Pancreas (tissue), 10 donors: ENCODE measurements at places on chromosomes 1 and 21. TPM values are rescaled to one million over a fixed set of nuclear protein-coding genes. Genes with fewer than 3 reads are reported as not detected.

The TACSTD2 gene
- total RNA-seq = 55.0 TPM

The CFAP107 gene
- not detected for total RNA-seq

The OLIG2 gene
- not detected for total RNA-seq

The OR2T11 gene
- total RNA-seq = not detected

The MIB2 gene
- 27.6 TPM for total RNA-seq

The GPR161 gene
- total RNA-seq = 9.4 TPM

The FCGR1A gene
- 2.0 TPM for total RNA-seq

The HRNR gene
- total RNA-seq = not detected

The HEYL gene
- 34.6 TPM for total RNA-seq

The KLF17 gene
- total RNA-seq = not detected

The DCDC2B gene
- total RNA-seq = not detected

The RGS4 gene
- total RNA-seq = 2.1 TPM

The ALX3 gene
- not detected for total RNA-seq

The KCTD3 gene
- 18.3 TPM for total RNA-seq

The GNG4 gene
- 1.2 TPM for total RNA-seq

The TFAP2E gene
- 0.23 TPM for total RNA-seq

The ZNF593OS gene
- not detected for total RNA-seq

The MPC2 gene
- total RNA-seq = 25.5 TPM

The C1QTNF12 gene
- total RNA-seq = 1.1 TPM

The EGLN1 gene
- total RNA-seq = 14.0 TPM

The SLC25A24 gene
- total RNA-seq = 6.8 TPM

The ANKRD65 gene
- 16.1 TPM for total RNA-seq

The CYP4X1 gene
- 1.6 TPM for total RNA-seq

The HSPG2 gene
- total RNA-seq = 105 TPM

The ERVH48-1 gene
- total RNA-seq = not detected
